ENCODE measurements at places on chromosomes 13 and 19.
A peak's percentile ranks its signal among the peaks of the same experiment; 100 is the strongest.

- DNase-seq = no peak
Measured at GRCh38 chr13:74259641-74260040, 125.4 kb upstream of the KLF12 start.

DNA sequence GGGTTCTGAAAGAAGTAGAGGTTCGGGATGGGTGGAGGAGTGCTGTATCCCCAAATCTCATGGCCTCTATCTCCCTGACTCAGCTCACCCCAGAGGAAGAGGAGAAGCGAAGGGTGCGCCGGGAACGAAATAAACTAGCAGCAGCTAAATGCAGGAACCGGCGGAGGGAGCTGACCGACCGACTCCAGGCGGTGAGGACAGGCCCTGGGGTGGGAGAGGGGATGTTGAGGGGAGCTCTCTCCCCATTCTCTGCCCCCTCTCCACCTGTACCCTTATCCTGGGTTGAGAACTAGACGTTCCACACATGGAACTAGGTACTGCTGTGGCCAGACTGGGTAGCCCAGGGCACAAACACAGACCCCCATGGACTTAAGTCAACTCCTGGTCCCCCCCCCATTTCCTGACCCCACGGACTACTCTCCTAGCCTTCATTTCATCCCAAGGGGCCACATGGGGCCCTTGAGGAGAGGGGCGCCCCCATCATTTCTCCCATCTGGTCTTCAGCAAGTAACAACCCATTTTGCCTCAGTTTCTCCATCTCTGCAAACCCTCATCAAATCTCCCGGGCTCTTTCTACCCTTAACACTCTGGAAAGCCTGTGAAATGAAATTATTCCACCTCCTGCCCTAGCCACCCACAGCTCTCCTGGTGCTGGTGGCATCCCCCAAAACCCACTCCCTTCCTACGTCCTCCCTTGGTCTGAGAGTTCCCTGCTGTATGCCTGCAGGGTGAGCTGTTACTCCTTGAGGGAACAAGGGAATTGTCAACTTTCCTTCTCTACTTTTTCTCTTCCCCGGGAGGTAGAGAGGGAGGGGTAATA is 3.5 kb downstream of the FOSB start:
- no peak for DNase-seq

DNA sequence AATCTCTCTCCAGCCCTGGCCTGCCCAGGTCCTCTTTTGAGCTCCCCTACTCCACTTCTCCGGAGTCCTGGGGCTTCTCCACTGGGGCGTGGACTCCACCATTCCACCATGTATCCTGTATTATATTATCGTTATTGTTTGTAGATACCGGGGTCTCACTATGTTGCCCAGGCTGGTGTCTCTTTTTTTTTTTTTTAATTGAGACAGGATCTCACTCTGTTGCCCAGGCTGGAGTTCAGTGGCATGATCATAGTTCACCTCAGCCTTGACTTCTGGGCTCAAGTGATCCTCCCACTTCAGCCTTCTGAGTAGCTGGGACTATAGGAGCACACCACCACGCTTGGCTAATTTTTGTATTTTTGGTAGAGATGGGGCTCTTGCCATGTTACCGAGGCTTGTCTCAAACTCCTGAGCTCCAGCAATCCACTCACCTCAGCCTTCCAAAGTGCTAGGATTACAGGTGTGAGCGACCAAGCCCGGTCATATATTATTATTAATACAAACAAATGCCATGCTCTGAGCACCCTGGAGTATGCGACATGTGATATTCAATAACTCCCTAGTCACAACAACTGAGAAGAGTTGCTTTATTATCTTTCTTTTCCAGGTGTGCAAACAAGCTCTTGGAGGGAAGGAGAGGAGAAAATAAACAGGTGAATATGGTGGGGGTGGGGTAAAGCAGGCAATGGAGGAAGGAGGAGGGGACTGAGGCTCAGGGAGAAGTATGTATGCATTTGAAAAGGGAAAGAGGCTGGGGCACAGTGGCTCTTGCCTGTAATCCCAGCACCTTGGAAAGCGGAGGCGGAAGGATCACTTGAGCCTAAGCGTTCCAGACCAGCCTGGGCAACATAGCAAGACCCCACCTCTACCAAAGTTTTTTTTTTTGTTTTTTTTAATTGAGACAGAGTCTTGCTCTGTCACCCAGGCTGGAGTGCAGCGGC is 2.8 kb upstream of the CERS4 start:
- DNase-seq = no peak

GRCh38 chr19:46824890-46825730 is 25.5 kb downstream of the AP2S1 start:
- no peak for DNase-seq

- no peak for DNase-seq
Measured at GRCh38 chr19:9913237-9914000, 22.9 kb downstream of the OLFM2 start.

DNA sequence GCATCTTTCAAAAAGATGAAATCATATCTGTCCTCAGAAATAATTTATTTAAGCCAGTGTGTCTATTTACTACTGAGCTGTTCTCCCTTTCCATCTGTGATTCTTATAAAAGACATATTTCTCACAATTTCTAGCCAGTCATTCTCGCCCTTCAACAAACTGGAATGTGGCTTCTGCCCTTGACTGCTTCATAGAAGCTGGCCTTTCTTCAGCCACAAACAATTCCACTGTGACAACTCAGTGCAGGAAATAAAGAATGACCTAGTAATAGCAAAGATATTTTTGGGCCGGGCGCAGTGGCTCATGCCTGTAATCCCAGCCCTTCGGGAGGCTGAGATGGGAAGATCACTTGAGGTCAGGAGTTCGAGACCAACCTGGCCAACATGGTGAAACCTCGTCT is 655.5 kb downstream of the PCDH9 start:
- DNase-seq = no peak

- peak; percentile 62 for DNase-seq
Measured at GRCh38 chr13:32650705-32651311, 64.6 kb downstream of the PDS5B start.

DNA sequence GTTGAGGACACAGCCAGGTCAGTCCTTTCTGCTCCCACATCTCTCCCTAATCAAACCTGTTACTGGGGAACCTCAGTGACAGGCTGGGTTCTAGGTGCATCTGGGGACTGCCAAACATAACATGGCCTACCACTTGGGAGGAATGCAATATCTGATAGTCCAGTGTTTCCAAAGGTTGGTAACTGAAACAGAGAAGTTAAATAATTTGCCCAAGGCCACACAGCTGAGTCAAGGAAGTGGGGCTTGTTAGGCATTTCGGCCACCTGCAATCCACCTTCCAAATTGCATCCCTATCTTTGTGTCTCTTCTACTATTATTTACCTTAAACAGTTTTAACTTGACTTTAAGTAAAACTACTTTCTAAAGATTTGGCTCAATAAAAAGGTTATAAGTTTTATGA is 731.3 kb downstream of the UQCRFS1 start:
- no peak for DNase-seq

- DNase-seq = no peak
Measured at GRCh38 chr13:69450245-69450644, 657.4 kb upstream of the ATXN8OS start.

- no peak for DNase-seq
Measured at GRCh38 chr13:58879114-58879513, 1247.6 kb downstream of the PCDH17 start.

- DNase-seq = no peak
Measured at GRCh38 chr19:45283443-45284033, 32.5 kb downstream of the MARK4 start.

DNA sequence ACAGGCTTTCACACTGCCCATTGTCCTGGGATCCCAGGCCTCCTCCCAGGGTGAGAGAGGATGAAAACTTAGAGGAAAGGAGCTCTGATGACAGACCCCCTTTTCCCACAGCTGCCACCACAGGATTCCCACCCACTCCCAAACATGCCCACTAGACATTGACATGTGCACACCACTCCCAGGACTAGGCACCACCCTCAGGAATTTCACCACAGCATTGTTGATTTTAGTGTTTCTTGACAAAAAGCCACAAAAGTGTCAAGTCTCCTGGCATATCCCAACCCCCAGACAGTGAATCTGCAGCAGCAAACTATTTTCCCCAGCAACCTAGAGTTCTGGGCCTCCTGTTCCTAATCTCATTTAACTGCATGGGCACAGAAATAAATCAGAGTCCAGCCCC is 10.1 kb downstream of the ZNF714 start:
- DNase-seq = no peak

GRCh38 chr19:13583114-13583513 is 76.8 kb upstream of the CACNA1A start:
- no peak for DNase-seq

DNA sequence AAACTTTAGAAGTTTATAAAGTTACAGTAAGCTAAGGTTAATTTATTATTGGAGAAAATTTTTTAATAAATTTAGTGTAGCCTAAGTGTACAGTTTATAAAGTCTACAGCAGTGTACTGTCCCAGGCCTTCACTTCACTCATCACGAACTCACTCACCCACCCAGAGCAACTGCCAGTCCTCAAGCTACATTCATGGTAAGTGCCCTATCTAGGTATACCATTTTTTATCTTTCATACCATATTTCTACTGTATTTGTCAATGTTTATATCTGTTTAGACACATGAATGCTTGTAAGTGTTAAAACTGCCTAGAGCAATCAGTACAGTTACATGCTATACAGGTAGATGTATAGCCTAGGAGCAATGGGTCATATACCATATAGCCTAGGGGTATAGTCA is 12.5 kb downstream of the INTS6 start:
- DNase-seq = no peak

GRCh38 chr13:48249018-48249417 is 16.0 kb downstream of the ITM2B start:
- DNase-seq = no peak

GRCh38 chr13:39510316-39510695 is 92.7 kb downstream of the LHFPL6 start:
- DNase-seq = no peak

DNA sequence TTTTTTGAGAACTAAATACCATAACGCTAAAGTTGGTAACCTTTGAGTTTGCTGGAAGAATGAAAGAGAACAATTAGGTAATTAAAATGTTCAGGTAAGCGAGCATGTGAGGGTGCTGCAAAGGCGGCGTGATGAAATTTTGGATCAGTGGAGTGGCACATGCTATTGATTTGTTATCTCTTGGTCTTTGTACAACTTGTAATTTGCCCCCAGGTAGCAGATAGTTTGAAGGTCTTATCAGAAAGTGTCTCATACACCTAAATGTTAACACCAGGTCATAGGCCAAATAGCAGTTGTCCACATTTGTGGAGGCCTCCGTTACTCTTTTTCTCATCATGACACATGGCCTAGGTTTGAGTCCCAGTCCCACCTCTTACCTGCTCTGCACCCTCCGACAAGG is 14.9 kb downstream of the ARHGAP35 start:
- DNase-seq = no peak

DNA sequence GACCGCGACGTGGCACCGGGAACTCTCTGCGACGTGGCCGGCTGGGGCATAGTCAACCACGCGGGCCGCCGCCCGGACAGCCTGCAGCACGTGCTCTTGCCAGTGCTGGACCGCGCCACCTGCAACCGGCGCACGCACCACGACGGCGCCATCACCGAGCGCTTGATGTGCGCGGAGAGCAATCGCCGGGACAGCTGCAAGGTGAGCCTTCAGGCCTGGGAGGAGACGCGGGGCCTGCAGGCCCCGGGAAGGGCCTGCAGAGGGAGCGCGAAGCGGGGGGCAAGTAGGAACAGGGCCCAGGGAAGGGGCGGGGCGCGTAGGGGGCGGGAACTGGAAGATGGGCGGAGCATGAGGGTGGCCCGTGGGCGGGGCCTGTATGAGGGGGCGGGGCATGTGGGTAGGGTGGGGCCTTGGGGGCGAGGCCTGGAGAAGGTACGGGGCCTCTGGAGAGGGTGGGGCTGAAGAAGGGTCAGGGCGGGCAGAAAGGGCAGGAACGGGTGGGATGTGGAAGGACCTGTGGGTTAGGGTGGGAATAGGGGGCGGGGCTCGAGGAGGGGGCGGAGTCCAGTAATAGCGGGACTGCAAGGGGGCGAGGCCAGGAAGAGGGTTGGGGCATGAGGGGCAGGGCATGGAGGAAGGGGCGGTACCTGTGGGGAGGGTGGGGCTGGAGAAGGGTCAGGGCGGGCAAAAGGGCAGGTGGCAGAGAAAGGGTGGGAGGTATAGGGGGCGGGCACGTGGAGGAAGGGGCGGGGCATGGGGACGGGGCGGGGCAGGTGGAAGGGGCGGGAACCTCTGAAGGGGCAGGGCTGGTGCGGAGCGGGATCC is 2.5 kb downstream of the CFD start:
- peak; percentile 83 for DNase-seq

GRCh38 chr19:33690378-33691029 is 68.8 kb downstream of the CHST8 start:
- no peak for DNase-seq

DNA sequence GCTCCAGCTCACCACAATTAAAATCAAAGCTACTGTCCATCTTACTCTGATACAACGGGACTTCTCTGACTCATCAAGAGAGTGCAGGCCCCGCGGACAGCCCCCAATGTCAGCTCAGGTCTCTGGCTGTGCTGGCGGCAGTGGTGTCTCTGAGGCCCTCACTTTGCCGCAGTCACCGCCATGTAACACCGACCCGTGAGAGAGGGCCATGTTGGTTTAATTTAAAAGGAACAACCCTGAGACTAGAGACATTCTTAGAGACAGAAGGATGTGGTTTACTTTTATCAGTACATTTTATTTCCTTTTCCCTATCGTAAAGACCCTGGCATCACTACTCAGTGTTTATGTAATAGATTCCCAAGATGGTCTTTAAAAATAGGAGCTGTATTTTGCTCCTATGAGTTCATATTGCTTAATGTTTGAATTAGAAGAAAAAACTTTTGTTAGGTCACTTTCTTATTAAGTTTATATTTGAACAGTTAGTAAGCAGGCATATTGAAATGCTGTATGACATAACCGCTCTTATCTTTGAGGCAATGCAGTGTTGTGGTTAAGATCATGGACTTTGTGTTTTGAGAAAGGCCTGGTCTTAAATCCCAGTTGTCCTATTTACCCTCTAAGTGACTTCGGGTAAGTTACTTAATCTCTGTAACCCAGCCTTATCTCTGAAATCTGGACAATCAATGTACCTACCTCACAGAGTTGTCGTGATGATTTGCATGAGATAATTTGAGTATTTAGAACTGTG is 23.4 kb downstream of the DGKH start:
- DNase-seq = no peak

GRCh38 chr13:101486708-101487437 is 34.4 kb downstream of the ITGBL1 start:
- no peak for DNase-seq

DNA sequence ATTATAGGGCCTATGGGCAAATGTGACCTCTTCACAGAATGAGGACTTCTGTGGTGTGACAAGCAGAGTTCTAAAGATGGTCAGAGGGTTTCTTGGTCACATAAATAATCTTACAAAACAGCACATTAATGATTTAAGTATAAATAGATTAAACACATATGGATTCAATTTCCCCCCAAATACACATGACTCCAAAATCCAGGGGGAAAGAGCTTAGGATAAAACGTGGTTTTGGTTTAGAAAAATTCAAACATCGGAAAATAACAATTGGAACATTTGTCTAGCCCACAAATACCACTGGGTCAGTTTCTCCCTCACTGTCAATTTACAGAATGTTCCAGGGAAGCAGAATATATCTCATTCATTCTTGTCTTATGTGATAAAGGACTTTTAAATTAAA is 283.1 kb downstream of the COG6 start:
- no peak for DNase-seq

Data from stimulated activated CD4-positive, alpha-beta T cell treated with anti-CD3 and anti-CD28 coated beads, Interleukin-4, amount 100 ng/mL, for 48 hours (primary cell).